ENCODE measurements at places on chromosomes 2 and 18.

GRCh38 chr2:196260546-196260945 is 89.2 kb upstream of the STK17B start:
- no peak for DNase-seq

DNA sequence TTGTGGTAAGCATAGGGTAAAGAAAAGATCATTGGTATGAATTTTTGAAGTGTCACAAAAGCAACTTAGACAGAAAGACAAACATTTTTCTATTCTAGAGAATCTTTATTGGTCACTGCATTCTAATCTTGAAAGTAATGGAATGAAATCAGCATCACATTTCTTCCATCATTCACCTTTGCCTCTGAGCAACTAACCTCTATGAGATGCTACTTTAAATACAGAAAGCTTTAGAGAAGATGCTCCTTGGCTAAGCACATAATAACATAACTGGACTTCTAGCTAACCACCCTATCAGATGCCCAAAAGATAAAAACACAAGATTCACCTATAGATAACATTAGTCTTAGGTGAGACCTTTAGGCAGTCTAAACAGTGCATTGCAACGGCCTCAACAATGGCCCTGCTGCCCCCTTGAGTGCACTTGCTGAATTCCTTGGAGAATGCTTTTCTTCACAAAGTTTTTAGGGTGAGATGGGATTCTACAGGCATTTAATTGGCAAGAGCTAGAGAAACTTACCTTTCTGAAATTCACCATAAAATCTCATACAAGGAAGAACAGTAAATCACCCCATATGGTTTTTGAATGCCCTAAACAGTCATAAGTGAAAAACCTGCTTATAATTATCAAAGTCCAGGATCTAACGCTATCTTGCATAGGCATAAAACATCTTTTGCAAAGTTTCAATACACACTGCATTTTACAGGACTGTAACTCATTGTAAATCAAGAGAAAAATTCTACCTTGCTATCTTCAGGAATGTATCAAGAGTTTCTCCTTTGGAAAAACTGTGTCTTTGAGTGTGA is 791.3 kb upstream of the CHAC2 start:
- DNase-seq, result no peak

DNA sequence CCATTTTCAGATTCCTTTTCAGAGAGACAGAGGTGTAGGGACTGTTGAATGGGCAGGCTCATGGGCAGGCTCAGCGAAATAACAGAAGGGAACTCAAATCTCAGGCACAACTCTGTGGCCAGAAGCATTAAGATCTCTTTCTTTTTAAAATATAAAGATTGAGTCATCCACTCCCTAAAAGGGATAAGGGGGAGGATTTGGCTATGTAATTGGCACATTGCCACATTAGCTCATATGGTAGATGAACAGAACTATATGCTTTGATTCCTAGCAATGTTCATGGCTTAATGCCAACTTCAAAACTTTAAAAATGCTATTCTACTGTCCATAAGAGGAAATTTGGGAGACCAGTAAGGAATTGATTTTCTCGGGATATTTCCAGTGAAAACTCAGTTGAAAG is 53.8 kb upstream of the SLC5A7 start:
- no peak for DNase-seq

GRCh38 chr2:226431288-226431948 is 368.2 kb downstream of the IRS1 start:
- no peak for DNase-seq

- no peak for DNase-seq
These were observed 360.9 kb downstream of the ERBB4 start for GRCh38 chr2:212177724-212178123.
